ENCODE measurements at places on chromosomes 11 and 22.

DNA sequence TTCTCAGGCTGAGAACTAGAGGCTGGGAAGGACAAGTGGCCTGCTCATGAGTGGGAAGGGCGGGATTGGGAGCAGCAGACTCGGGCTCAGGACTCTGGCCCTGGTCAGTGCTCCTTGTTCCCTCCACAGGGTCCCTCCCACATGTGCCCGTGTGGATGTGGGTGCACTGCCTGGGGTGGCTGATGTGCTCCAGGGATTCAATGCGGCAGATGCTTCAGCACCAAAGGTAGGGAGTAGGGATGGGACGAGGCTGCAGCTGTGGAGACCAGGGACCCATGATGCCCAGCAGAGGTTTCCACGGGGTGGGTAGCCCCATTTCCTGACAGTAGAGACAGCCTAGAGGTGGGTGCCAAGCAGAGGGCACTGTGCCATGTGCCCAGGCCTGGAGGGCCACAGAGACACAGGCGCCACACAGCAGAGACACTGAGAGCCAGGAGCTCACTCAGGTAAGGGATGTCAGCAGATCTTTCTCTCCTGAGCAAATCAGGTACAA lies 89.5 kb downstream of the GGTLC2 start:
- DNase-seq, result no peak

GRCh38 chr22:33796494-33796893 lies 123.8 kb downstream of the LARGE1 start:
- no peak for DNase-seq

DNA sequence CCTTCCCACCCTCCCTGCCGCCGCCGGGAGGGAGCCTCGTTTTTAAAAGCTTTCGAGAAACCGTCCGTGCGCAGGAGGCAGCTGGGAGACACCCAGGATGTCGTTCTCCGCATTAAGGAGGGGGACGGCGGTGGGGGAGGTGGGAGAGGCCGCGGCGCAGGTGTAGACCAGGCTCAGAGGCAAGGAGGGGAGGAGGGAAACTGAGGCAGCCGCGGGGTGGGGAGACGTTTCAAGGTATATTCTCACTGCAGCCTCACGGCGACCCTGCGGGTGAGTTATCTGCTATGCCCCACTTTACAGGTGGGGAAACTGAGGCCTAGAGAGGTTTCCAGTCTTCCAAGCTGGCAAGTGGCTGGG lies 42.7 kb downstream of the CYTH4 start:
- no peak for DNase-seq

DNA sequence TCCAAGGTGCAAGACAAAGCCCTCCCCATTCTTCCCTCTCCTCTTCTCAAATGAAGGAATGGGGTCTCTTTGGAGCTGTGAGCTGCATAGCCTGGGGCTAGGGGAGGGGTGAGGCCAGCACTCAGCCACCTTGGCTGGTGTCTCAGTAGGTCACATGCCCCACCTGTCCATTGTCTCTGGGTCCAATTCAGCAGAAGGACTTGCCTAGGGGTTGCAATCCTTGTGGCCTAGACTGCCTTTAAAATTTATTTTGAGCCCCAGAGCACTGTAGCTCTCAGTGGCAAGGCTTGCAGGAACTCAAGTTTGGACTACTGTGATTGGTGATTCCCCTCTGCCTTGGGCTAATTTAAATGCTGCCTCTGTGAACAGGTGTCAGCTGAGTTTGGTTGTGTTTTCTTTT lies 336.7 kb downstream of the DDX10 start:
- DNase-seq, result no peak

DNA sequence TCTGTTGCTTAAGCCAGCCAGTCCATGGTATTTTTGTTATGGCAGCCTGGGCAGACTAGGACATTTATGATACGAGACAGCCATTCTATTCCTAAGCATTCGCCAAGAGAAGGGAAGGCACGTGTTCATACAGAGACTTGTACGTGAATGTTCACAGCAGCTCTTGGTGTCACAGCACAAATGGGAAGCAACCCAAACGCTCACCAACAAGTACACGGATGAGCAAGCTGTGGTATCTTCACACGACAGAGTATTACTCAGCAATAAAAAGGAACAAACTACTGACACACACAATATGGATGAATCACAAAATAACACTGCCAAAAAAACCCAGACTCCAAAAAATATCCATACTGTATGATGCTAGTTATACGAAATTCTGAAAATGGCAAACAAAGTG lies 85.1 kb downstream of the PHF21B start:
- DNase-seq, result no peak

DNA sequence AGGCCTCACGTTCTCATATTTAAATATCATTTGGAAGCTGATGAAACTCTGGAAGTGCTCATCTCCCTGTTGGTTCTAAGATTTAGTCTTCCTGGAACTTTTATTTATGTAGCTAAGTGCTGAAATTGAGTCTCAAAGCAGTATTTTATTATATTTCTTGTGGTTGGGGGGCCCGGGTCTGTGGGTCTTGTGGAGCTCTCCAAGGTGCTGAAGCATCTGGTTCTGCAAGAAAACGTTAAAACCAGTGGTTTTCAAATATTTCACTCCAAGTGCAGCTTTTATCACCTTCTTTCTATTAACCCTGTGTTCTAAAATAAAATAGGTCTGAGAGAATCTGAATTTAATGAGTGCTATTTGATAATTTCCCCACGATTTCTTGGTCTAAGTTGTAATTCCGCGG lies 1404.8 kb downstream of the TBC1D22A start:
- no peak for DNase-seq

- DNase-seq, result no peak
Measured at GRCh38 chr22:23677701-23677995, 13.2 kb upstream of the RGL4 start.

DNA sequence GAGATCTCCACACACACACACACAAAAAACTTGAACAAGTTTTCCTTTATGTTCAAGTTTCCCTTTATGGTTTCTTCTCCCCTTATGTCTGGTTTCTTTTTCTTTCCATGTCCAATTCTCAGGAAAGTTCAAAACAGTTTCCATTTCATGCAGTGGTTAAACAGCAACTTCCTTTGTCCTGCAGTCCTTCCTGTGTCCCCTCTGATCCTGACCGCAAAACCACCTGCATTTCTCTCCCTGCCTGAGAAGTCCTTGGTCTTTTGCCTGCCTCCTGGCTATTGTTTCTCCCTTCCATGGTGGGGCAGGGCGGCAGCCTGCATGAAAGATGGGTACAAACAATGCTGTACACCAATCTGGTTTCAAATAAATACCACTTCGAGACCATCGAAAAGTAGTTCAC lies 58.3 kb upstream of the SORL1 start:
- DNase-seq, result no peak

GRCh38 chr11:59145534-59145933 lies 2.9 kb downstream of the FAM111A start:
- DNase-seq, result peak; percentile 91

GRCh38 chr11:5225480-5225871 lies 1.4 kb downstream of the HBB start:
- no peak for DNase-seq

- DNase-seq, result no peak
Measured at GRCh38 chr11:122717264-122717867, 61.8 kb downstream of the UBASH3B start.

DNA sequence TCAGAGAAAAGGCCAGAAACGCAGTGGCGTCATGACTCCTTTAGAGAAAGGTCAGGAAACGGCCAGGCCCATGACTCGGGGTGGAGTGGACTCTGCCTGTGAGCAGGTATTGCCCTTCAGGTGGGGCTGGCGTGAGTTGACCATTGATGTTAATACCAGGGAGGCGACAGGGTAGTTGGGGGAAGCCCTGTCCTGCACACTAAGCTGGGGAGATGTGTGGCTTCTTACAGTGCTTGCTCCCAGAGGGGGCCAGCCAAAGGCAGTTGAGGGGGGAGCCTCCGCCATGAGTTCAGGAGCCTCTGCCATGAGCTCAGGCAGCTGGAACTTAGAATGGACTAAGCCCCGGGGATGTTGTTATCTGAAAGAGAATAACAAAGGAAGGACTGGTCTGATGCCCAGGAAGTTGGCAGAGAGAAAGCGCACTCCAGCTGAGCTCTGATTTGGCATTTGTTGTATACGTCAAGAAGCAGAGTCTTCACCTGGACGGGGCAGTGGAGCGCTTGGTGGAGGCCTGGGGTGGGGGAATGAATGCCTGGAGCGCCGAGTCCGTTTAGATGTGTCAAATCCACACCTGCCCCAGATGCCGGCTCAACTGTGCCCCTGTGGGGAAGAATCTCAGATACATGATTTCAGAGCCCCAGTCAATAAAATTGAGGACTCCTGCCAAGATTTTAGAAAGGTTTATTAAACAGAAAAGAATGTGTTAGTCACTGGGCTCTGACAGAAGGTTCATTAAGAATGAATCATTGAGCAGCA lies 222.5 kb downstream of the TBC1D22A start:
- peak; percentile 74 for DNase-seq

DNA sequence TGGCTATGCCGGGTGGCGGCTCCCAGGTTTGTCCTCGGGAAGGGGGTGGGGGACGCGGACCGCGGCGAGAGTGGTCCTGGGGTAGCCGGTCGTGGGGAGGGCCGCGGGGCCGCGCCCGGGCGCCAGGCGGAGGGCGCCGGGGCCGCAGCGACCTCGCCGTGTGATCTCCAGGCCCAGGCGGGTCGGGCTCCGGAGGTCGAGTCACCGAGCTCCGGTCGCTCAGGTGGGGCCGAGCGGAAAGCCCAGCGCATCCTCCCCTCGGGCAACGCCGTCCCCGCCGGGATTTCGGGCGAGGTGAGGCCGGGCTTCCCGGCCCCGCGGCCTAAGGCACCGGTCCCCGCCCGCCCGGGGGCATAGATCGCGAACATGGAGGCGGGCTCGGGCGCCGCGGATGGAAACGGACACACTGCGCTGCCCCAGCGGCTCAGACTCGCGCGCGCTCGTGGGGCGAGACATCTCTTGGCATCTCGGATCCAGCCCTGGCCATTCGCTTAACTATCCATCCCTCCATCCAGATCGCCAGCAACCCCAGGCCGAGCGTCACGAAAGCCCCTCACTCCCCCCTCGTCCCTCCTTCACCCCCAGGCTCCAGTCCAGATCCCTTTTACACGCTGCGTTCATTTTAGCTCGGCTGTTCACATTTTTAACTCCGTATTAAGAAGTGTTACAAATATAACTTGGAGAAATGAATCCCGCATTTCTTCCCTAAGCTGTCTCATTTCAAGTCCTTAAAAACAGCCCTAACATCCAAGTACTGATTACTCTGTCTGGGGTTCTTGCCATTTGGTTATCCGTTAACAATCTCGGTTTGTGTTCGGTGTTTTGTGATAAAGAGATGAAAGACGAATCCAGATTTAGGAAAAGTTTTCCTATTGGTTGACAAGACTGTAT lies 460 bp downstream of the ZC3H12C start:
- peak; percentile 68 for DNase-seq

- no peak for DNase-seq
Measured at GRCh38 chr11:25094085-25094802, 597.4 kb downstream of the LUZP2 start.

Measured in iris pigment epithelial cell (primary cell).